ENCODE measurements at places on chromosomes 6 and 20. TPM values are rescaled to one million over a fixed set of nuclear protein-coding genes. Genes with fewer than 3 reads are reported as not detected.

- H3K36me3 ChIP-seq, result no peaks in the 10 kb centered on the region
- no peaks in the 10 kb centered on the region for H3K4me1 ChIP-seq
- no peak for DNase-seq
- H3K27me3 ChIP-seq, result no peaks in the 10 kb centered on the region
Observed at GRCh38 chr6:6610031-6610591, 21.6 kb downstream of the LY86 start.

DNA sequence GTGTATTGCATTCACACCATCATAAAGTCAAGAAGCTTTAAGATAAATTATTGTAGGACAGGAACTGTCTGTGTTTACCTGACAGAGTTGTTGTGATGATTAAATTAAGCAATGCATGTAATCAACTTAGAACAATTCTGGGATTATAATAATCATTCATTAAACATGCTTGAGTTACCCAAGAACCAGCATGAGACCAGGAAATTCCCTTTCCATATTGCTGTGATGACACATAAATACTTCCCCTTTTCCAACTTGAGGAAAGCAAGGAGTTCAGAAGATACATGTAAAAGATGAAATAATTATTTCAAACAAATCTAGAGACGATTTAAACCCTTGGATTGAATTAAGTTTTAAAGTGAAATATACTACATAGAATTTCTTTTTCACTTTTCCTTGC is 404.4 kb downstream of the GJA1 start:
- no peak overlapping the region for H3K27ac ChIP-seq
- no peak for DNase-seq
- H3K4me1 ChIP-seq, result no peaks in the 10 kb centered on the region

- peaks cover 96% of the 10 kb centered on the region for H3K27me3 ChIP-seq
- H3K36me3 ChIP-seq, result no peaks in the 10 kb centered on the region
- no peak for DNase-seq
- no peak overlapping the region for H3K27ac ChIP-seq
Observed at GRCh38 chr20:63162206-63162795, 53.6 kb downstream of the YTHDF1 start.

DNA sequence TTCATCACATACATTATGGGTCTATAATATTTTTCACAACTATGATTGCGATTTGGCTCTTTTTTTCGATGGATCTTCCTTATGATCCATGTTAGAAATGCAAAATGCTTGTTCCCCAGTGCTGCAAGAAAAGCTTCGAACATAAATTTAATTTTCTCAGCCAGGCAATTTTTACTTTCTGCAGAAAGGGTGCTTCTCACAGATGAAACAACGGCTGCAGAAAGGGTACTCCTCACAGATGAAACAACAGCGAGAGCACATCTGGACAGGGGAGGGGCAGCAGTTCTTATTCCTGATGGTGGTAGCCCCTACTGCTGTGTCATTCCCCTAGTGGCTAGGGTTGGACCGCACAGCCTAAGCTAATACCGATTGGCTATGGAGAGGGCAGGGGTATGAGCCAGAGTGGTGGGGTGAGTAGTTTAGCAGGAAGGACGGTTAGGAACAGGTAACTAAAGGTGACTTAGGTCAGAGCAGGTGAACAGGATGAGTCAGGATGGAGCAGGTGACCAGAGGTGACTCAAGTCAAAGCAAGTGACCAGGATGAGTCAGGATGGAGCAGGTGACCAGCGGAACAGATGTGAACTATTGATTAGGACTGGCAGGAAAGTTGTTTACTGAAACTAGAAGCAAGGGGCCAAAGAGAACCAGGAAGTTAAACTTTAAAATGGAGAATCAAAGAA is 13.4 kb upstream of the TREML4 start:
- no peaks in the 10 kb centered on the region for H3K4me1 ChIP-seq
- peak; percentile 49 for DNase-seq
- H3K4me3 ChIP-seq, result no peak overlapping the region
- no peak overlapping the region for H3K27ac ChIP-seq

GRCh38 chr6:91442342-91442741 is 855.5 kb upstream of the MAP3K7 start:
- H3K4me3 ChIP-seq, result no peak overlapping the region
- H3K27me3 ChIP-seq, result no peaks in the 10 kb centered on the region
- H3K4me1 ChIP-seq, result no peaks in the 10 kb centered on the region
- no peak for DNase-seq
- H3K27ac ChIP-seq, result no peak overlapping the region
- no peaks in the 10 kb centered on the region for H3K36me3 ChIP-seq

DNA sequence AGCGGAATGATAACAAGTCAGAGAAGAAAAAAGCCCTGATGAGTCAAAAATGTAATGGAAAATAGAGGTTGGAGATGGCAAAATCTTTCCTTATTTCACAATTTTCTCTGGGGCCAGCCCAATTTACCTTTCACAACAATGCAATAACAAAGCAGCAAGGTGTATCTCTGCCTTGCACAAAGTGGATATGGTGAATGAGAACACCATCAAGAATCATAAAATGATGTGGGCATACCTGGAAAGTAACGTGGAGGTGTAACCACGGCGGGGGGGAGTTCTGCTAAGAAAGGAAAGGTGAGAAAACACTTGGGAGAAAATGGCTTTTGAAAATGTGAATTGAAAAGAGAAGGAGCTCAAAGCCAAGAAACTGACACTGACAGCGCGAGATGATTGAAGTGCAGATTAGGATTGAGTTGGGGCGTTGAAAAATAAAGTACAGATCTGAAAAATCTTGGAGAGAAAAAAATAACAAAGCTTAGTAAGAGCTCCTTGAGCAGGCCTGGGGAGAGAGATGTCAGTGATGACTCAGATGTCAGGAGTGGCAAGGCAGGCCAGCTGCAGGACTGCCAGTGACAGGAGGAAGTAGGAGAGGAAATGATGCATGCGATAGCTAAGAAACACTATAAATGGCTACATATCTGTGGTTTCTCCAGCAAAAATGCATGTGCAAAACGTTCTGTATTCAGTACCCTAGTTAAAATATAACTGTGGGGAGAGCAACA is 26.2 kb downstream of the ARHGAP18 start:
- 0 out of 2 replicates have a peak overlapping the region, but pooled peaks have one; percentile 2 for H3K4me3 ChIP-seq
- peak overlapping the region; percentile 53 for H3K27ac ChIP-seq
- H3K36me3 ChIP-seq, result no peaks in the 10 kb centered on the region
- no peaks in the 10 kb centered on the region for H3K27me3 ChIP-seq
- peaks cover 25% of the 10 kb centered on the region for H3K4me1 ChIP-seq
- DNase-seq, result peak; percentile 97

DNA sequence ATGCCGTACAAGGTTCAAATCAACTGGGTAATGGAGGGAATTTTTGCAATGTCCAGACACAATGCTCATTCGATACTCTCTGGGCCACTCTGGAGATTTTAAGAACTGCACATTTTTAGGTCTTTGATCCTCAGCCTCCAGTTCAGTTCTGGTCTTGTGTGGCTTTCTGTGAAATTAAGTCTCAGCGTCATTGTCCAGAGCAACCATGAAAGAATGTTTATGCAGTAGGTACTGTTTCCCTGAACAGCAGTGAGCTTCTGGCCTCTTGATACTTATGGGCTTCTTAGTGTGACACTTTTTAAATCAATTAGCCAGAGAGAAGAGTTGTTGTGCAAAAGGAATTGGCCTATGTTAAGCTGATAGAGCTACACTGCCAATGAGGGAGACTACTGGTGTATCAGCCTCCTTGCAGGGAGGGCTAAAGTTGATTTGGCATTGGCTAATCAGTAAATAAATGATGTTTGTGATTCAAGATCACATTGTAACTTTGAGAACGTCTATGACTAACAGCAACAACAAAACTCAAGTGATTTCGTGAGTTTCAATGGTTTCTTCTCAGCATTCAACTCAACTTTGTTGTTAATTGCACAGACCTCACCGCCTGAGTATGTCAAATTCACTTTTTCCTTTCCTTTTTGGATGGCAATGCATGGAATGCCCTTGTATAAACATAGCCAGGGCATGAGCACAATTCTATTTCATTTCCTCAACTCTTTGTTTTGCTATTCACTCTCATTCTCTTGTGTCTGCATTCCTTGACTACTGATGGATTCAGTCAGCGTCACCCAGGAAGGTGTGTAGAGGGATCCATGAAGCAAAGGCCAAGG is 85.1 kb downstream of the GJA1 start:
- H3K4me3 ChIP-seq, result no peak overlapping the region
- DNase-seq, result no peak
- no peaks in the 10 kb centered on the region for H3K36me3 ChIP-seq
- H3K27me3 ChIP-seq, result no peaks in the 10 kb centered on the region
- H3K4me1 ChIP-seq, result peaks cover 13% of the 10 kb centered on the region

GRCh38 chr6:143765422-143766184 is 77.5 kb upstream of the LTV1 start:
- no peak overlapping the region for H3K4me3 ChIP-seq
- H3K27me3 ChIP-seq, result no peaks in the 10 kb centered on the region
- H3K36me3 ChIP-seq, result no peaks in the 10 kb centered on the region
- DNase-seq, result no peak
- no peaks in the 10 kb centered on the region for H3K4me1 ChIP-seq
- no peak overlapping the region for H3K27ac ChIP-seq

GRCh38 chr6:5248302-5249098 is 12.2 kb downstream of the LYRM4 start:
- no peaks in the 10 kb centered on the region for H3K27me3 ChIP-seq
- H3K36me3 ChIP-seq, result 0 out of 2 replicates have a peak, but pooled peaks cover 4% of the 10 kb centered on the region

- DNase-seq, result no peak
- no peak overlapping the region for H3K4me3 ChIP-seq
- H3K36me3 ChIP-seq, result no peaks in the 10 kb centered on the region
- no peak overlapping the region for H3K27ac ChIP-seq
- H3K4me1 ChIP-seq, result no peaks in the 10 kb centered on the region
- H3K27me3 ChIP-seq, result no peaks in the 10 kb centered on the region
Observed at GRCh38 chr20:35635652-35636051, 20.0 kb downstream of the SPAG4 start.

DNA sequence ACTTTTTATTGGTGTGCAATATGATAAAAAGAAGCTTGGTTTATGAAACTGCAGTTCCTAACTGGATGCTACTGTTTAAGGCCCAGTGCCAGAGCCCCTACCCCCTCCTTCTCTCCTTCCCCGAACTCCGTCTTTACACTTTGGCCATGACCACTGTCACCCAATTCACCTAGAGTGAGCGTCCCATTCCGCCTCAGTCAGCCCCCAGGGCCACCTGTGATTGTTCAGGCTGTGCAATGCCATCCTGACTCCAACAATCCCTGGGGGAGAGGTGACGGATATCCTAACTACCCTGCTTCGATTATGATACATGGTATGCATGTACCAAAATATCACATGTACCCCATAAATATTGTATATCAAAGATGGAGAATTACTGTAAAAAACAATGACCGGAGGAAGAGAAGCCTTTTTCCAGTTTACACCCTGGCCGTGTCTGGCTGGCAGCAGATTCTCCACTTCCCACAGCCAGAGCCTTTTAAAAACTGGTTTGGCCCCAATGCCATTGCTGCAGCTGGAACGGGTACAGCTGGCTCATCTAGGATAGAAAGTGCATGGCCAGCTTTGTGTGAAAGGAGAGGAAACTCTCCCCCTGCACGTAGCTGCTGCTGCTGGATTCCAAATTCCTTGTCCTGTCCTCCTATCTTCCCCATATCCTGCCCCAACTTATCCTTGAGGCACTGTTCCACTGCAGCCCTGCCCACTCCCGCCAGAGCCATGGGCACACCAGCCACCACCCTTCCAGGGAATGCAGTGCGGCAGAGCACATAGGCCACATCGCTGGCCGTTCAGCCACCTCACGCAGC is 99.7 kb downstream of the JPH2 start:
- peaks cover 16% of the 10 kb centered on the region for H3K4me1 ChIP-seq
- no peak overlapping the region for H3K27ac ChIP-seq

DNA sequence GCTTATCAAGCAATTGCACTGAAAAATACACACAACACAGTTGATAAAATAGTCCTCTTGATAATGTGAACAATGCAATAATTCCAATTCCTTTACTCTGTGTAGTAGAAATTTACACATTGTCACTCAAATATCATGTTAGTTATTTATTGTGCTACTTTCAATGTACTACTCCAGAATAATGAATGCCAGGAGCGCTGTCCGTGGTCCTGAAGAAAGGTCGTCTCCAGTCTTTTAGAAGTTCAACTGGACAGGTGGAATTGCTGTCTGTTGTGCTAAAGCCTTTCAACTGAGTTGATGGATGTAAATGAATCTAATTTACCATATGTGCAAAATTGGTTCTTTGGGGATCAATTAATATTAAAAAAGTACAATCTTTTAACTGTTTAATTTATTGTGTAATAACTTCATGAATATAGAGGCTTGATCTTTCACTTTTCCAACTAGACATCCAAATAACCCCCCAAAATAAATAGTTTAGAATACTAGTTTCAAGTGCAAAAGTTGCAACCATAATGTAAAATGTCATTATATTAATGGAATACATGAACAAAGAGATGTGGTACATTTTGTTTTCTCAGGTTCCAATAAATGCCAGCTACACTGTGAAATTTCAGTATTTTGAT is 3.2 kb downstream of the GRIK2 start:
- no peaks in the 10 kb centered on the region for H3K36me3 ChIP-seq
- H3K27me3 ChIP-seq, result peaks cover 30% of the 10 kb centered on the region
- peak; percentile 62 for DNase-seq
- H3K4me3 ChIP-seq, result no peak overlapping the region
- 0 out of 2 replicates have a peak, but pooled peaks cover 14% of the 10 kb centered on the region for H3K4me1 ChIP-seq
- no peak overlapping the region for H3K27ac ChIP-seq

DNA sequence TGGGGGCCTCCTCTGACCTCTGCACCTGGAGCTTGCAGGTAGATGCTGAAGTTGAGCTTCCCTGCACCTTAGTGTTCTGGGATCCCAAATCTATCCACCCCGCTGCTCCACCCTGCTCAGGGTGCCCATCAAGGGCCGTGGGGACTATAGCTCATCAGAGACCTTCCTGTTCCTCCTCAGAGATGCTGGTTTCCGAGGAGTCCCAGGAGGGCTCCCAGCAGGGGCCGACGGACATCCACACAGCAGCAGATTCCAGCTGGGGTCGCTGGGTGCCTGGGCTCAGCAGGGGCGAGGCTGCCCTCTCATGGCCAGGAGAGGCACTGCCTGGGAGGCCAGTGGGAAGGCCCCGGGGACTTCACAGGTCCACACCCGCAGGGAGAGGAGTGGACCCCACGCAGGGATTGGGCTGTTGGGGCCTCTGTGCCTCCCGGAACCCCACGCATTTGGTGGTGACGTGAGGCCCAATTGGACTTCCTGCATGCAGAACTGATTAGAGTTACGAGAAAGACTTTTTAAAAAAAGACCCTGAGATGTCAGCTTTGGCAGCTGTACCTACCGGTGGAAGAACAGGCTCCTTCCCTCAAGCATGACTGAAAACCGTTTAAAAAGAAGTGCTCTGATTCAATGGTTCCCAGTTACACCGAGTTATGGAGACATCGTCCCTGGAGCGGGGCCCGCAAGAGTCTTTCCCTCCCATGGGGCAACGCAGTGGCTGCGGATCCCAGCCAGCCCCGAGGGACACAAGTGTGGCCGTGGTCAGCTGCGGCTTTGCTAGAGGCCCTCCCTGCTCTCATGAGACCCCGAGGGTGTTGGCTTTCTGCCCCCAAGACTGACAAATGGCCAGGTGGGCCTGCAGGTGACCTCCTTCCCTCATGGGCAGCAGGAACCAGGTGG is 25.3 kb upstream of the SLCO4A1 start:
- H3K27me3 ChIP-seq, result no peaks in the 10 kb centered on the region

- no peaks in the 10 kb centered on the region for H3K4me1 ChIP-seq
- no peak overlapping the region for H3K27ac ChIP-seq
- peaks cover 98% of the 10 kb centered on the region for H3K27me3 ChIP-seq
- no peak for DNase-seq
Observed at GRCh38 chr6:167717455-167717854, 109.3 kb upstream of the AFDN start.

GRCh38 chr20:44714701-44715498 is at the start of gene CCN5:
Gene CCN5, plus strand, starts transcription at chr20:44715369. Its CDS starts 22 bp downstream, at chr20:44715391.
- H3K27ac ChIP-seq, result no peak within 1 kb of the TSS
- DNase-seq, result peak; percentile 89
- H3K36me3 ChIP-seq, result no peaks in the 10 kb centered on the region
- H3K4me3 ChIP-seq, result no peak within 1 kb of the TSS

STMND1 gene
- 0.26 TPM for total RNA-seq

SDCBP2 gene
- 14.8 TPM for total RNA-seq

TPBG gene
- total RNA-seq, result 44.6 TPM

CENPW gene
- total RNA-seq, result 54.5 TPM
